HS-5 (cell line): ENCODE measurements at places on chromosomes 6 and 20.
A peak's percentile ranks its signal among the peaks of the same experiment; 100 is the strongest.

DNA sequence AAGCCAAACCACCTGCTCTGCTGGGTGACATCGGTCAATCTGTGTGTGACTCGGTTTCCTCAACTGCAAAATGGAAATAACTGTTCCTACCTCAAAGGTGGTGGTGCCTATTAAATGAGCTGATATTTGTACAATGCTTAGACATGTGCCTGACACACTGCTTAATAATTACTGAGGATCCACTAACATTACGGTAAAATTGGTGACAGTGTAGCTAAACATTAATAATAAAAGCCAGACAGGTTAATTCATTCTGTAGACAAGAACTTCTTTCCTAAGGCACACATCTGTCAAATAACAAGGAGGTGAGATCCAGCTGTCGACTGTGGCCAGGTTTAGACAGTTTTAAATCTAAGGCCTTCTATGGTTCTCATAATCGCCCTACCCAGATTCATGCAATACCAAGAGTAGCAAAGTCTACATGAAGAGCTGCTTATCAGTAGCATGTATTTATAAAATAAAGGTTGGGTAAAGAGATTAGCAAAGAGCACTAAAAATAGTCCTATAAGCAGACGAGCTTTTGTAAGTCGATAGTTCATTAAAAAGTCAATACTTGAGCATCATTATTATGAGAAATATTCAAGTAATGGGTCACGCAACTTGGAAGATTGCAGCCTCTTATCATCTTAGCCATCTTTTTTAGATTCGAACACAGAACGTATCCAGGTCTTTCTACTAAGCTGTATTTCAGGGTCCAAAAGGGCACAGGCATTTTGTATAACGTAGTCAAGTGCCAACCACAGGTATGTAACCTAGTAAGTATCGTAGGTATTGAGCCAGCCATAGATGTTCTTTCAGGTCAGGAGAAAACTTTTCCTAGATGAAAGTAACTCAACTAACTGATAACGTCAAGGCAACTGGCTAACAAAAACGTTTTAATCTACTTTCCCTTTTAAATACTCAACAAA, 3.2 kb downstream of the CNKSR3 start:
- DNase-seq = no peak

GRCh38 chr6:105504706-105505105, 101.8 kb upstream of the PREP start:
- DNase-seq = no peak

DNA sequence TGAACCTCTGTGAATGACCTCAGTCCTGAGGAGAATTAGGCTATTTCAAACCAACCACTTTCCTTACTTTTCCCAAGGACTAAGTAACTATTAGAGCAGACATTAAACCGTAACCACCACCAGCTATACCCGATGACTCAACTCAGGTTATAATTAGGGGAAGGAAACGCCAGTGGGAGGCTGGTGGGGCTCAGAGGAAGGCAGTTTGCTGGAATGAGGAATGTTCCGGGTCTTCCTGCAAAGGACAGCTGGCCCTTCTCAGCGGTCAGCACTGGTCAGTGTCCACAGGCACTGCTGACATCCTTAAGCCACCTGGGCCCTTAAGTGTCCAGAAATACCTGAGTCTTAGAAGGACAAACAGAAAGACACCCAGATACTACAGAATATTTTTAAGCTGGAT, 515.2 kb downstream of the MAFB start:
- DNase-seq = no peak

DNA sequence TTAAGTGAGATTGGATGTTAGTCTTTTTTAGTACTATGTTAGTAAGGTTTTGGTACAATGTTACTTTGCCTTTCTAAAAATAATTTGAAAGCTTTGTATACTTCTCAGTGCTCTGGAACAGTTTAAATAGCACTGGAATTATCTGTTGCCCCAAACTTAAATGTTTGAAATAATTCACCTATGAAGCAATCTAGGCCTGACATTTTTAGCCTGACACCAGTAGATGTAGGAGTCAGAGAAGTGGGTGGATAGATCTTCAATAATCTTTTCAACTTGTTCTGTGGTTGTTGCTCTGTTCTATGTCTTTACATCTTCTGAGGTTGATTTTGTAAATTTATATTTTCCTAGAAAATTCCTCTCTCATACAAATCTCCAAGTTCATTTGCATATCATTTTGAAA, 103.1 kb upstream of the ADGRF1 start:
- no peak for DNase-seq

DNA sequence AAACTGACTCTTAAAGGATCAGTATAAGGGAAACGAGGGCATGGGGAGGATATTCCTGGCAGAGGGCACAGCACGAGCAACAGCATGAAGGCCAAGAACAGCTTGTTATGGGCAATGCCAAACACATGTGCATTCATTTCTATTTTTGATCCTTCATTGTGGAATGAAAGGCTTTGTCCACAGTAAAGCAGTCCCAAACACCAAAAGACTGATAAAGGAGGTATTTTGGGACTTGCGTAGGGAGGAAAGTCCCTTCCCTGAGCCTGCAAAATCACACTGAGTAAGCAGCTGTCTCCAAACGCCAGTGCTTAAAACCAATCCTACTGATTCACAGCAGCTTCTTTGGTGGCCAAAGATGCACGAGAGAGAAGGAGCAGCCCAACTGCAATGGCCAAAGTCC, 138.2 kb downstream of the UNC5CL start:
- no peak for DNase-seq

GRCh38 chr6:14228571-14228970, 111.0 kb downstream of the CD83 start:
- peak; percentile 24 for DNase-seq

DNA sequence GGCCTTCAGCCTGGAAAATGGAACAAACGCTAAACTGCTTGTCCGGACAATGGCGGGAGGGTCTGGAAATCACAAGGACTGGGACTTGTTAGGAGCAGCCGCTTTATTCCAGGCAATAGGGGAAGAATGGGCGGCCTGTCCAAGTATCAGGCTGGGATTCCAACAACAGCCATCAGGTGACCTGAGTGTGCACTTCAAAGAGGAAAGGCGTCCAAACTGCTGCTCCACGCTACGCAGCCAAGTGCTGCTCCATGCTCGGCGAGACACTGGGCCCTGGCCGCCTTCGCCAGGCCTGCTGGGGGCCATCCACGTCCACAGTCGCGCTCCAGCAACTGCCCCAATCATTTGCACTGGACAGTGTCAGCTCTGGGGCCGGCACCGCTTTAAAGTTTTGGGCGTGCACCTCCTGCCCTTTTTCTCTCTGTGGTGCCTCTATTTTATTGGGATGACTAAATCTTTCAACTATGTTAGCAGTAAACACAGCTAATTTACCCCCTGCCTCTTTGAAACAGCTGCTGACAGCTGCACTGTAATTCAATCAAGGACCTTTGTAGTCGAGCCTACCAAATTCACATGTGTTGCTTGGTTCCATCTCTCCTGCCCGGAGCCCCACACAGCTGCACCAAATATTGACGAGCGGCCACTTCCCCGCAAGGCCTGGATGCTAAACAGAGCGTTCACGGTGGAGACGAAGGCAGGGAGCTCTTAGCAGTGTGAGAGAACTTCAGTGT, 98.3 kb downstream of the BMP7 start:
- no peak for DNase-seq

DNA sequence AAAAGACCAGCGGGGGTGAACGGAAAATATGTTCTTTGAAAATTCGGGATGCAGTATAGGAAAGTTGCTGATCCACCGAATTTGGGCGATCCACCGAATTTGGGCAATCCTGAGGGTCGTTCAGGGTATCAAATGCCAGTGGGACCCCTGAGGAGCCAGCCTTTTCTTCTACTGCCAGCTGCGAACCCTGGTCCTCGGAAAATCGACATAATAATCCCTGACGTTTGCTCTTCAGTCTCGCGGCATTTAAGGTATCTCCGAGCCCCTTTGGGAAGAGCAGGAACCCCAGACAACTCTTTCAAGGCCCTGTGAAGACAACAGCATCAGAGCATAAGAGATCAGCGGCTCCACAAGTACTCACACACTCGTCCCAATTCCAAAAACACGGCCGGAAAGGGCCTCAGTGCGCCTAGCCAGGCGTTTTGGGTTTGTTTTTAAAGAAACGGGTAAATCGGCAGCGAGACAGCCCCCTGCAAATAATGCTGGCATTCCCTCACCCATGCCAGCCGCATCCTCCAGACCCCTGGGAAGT, 1.0 kb downstream of the SIM1 start:
- DNase-seq = no peak

- DNase-seq = no peak
These were observed 648.4 kb upstream of the NRSN1 start for GRCh38 chr6:23477586-23477985.
